GM12891 (cell line): ENCODE measurements at places on chromosomes 2 and 18.

- no peak for DNase-seq
These were observed 363.8 kb downstream of the NCKAP5 start for GRCh38 chr2:133204421-133204820.

- no peak for DNase-seq
These were observed 81.6 kb downstream of the TPO start for GRCh38 chr2:1494906-1495305.

DNA sequence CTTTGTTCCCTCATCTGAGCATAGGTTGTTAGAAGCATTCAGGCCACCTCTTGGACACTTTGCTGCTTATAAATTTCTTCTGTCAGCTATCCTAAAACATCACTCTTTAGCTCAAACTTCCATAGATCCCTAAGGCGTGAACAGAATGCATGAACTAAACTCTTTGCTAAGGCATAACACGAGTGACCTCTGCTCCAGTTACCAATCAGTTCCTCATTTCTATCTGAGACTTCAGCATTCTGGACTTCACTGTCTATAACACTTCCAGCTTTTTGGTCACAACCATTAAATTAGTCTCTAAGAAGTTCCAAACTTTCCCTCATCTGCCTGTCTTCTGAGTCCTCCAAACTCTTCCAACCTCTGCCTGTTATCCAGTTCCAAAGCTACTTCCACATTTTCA lies 8.3 kb upstream of the VWA3B start:
- no peak for DNase-seq

- no peak for DNase-seq
These were observed 10.2 kb upstream of the PTPN4 start for GRCh38 chr2:119749477-119750012.

DNA sequence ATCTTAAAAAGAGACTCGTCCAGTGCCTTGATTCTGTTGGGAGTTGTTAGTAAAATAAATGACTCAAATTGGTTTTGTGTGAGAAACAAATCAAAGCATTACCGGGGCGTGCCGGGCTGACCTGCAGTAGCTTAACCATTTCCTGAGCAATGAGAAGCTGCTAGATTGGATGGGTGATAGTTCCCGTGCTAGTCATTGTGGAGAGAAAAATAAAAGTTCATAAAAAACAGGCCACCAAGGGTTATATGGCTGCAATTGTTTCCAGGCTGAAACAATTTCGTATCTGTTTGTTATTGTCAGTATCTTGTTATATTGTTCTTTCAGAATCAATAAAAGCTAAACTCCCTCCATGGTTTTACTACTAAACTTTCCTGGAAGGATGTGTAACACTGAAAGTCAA lies 314.4 kb downstream of the MTX2 start:
- DNase-seq: no peak

DNA sequence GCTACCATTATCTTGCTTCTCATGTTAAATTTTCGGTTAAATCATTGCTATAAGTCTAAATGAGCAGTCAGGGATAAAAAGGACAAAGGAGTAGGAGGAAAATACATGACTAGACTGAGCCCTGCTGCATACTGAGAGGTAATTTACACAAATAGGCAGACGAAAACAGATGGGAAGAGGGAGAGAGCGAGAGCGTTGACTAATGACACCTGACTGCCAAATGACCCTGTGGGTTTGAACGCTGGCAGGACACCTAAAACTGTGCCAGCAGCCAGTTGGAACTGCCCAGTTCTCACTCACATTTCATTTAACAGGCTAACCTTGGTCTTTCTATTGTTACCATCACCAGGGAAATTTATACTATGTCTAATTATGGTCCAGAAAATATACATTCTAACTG lies 978.2 kb downstream of the CPS1 start:
- DNase-seq: no peak

GRCh38 chr2:19747310-19748072 lies 154.3 kb downstream of the TTC32 start:
- DNase-seq: no peak

- no peak for DNase-seq
These were observed 1656.7 kb upstream of the NXPH2 start for GRCh38 chr2:140436936-140437335.

GRCh38 chr2:169961911-169962310 lies 134.7 kb downstream of the UBR3 start:
- no peak for DNase-seq

GRCh38 chr2:119289093-119289492 lies 65.5 kb downstream of the STEAP3 start:
- no peak for DNase-seq

DNA sequence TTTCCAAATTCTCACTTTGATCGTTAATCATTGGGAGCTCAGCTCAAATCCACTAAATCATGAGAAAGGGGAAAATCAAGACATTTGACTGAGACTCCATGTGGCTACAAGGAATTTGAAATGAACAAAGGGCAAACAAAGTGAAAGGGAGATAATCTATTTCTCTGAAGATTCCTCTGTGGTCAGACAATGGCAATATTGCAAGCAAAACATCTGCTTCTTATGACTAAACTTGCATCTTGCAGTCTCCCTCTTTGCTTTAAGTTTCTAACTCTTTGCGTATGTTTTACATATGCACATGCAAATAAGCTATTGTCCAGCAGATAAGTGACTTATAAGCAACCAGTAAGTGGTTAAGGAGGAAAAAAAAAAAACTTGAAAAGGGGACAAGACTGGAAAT lies 299.1 kb upstream of the NXPH2 start:
- no peak for DNase-seq

- DNase-seq: no peak
These were observed 418.8 kb upstream of the SMIM21 start for GRCh38 chr18:75846321-75846720.

DNA sequence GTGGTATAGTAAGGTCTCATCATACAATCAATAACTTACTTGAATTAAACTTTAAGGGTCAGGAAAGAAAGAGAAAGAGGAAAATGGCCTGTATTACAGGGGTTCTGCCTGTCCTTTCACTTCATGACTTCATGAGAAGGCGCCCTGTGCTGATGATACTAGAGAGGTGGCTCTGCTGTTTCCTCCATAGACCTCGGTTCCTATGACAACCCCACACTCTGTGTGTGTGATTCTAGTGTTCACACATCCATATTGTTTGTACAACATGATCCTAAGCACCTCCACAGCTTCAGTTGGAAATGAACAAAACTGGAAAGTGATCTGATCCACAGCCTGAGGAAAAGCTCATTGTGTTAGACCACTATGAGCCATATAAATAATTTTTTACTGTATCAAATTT lies 7.0 kb upstream of the REEP1 start:
- no peak for DNase-seq

DNA sequence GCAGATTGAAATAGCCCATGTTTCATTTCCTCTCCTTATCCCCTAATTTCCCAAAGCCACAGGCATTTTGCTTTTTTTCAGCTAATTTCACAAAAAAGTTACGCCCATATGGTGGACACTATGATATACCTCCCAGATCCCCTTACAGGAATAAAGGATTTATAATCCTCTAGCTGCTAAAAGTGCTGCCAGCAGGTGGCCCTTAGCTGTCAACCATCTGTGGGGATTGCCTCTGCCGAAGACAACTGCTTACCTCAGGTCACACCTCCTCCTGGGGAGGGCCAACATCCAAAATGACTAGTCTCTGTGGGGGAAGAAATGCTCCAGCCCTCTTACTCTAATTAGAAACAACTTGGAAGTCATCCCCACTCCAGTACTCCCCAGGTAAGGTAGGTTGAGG lies 61.0 kb upstream of the EPB41L3 start:
- no peak for DNase-seq

GRCh38 chr2:46836295-46837111 lies 79.1 kb downstream of the MCFD2 start:
- DNase-seq: no peak

DNA sequence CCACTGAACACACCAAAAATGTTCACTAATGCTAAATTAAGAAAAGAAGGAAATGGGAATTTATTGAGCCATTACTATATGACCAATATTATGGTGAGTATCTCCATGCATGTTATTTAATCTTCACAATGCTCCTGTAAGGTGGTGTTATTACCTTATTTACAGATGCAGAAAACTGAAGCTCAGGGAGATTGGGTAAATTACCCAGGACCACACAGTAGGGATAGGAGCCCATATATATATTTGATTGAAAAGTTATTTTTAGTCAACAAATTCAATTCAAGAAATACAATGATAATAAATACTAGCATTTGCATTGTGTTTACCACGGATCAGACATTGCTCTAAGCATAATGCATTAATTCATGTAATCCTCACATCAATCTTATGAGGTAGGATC lies 202.2 kb upstream of the FBXO11 start:
- DNase-seq: no peak

DNA sequence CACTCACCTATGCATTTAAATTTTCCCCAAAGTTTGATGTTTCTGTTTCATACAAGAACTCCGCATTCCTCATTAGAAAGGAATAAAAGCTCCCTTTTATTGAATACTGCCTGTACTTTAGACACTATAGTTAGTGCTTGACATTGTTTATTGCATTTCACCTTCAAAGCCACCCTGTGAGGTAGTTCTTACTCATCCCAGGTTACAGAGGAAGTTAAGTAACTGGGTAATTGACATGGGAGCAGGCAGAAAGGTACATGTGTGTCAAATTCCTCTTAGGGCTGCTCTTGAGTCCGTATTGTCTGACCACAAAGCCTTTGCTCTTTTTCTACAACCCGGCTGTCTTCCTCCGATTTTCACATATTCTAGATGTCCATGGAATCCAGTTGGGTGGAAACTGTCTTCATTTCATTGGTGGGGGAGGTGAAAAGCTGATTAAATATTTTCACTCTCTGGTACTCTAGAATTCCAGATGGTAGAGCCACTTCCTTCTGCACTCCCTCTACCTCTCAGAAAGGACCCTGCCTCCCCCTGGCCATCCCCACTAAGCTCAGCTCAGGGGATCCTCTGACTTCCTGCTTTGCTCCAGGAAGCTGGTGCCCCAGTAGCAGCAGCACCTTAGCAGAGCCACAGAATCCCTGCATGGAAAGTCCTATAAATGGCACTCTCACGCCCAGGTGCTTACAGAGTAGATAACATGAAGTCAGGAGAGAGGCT lies 319.2 kb downstream of the LRATD1 start:
- no peak for DNase-seq
